IPS-NIHi11 (cell line): ENCODE measurements at places on chromosomes 5 and 9.

DNA sequence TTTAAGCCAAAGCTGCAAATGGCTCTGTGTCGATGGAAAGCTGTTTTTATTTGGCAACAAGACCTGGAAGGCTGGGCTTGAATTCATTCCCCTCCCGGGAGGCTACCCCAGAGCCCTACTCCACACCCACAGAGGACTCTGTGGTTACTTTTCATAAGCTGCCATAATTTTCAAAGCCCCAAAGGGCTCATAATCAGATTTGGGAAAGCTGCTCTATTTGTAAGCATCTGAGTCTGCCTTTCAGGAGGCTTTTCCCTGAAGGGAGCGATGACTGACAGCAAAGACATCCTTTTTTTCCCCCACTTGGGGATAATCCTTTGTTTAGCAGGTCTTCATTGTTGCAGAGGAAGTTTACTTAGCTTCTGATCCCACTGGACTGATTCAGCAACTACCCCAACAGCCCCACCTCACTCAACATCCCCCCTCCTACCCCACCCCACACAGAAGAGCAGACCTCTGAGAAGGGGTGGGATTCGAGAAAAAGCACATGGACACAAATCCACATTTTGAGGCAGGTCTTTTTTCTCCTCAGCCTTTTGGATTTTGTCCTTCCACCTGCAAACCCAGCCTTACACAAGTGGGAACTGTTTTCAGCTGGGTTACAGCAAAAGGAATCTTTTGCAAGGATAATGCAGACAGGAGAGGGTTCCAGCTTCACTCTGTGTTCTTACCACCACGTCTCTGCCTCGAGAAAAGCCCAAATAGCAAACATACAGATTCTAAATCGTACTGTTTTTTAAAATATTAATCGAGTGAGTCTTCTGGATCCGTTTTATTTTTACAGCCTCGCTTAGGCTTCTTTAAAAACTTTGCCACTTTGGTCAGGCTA is 244.4 kb upstream of the TUT7 start:
- no peak for DNase-seq

- DNase-seq: no peak
These were observed 3.0 kb downstream of the F2RL2 start for GRCh38 chr5:76620166-76620565.

DNA sequence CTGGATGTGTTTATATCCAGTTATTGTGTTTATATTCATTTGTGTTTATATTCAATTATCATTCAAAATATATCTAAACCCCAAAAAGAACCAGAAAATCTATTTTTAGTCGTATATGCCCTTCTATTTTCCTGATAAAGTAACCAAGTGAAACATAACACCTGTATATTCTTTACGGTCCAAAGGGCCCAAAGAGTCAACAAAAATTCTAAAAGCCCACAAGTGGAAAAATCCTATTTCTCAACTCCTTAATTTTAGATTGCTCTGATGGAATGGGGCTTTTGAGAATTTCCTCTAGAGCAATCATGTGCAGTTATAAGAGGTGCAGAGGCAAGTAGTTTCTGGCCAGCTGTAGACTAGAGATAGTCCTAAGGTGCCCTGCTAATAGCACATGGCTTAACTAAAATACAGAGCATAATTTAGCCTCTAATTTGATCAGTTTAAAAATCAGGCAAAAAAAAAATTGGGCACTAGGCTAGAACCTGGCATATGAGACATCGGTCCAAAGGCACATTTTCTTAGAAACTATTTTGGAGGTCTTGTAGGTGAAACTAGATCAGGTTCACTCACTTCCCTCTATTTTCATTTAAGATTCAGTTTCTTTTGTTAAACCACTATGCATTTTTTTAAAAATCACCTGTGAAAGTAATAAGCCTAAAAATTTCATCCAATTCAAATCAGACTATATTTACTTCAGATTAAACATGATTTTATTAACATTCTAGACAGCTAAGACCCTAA is 256.0 kb downstream of the FBXL17 start:
- DNase-seq: no peak

- no peak for DNase-seq
These were observed 229.1 kb downstream of the MTRR start for GRCh38 chr5:8098081-8098480.

DNA sequence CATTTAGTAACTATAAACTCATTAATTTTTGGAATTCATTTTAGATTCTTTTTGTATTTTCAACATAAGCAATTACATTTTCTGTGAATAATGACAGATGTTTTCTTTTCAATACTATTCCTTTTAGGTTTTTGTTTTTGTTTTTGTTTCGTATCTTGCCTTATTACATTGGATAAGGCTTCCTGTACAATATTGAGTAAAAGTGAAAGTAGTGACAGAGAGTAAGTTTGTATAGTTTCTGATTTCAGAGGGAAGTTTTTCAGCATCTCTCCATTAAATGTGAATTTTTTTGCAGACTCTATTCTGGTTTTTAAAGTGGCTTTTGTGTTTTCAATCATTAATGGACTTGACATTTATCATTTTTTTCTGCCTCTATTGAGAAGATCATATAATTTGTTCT is 12.8 kb upstream of the CAMK4 start:
- no peak for DNase-seq

DNA sequence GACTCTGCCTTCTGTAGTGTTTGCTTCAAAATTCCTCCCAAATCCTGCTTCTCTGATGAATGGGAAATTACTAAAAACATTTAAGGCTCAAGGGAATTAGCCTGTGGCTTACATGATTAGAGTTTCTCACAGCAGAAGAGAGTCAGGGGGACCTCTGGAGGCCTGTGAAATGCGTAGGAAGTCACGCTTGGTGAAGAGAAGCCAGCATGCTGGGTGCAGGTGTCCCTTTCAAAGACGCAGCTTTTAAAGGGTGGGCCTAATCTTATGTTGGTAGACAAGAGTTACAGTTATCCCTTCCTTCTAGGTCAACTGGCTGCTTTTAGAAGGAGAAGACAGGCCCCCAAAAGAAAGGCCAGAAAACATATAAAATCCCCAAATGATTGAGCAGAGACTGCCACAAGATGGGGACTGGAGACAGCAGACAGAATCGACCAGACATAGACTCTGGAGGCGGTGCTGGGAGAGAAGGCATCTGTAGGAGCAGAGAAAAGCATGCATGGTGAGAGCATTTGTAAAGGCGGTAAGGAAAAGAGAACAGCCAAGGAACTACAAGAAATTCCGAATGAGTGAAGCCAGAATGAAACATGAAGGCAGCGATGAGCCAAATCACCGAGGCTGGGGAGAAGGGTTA is 42.3 kb downstream of the B4GALT1 start:
- DNase-seq: no peak

DNA sequence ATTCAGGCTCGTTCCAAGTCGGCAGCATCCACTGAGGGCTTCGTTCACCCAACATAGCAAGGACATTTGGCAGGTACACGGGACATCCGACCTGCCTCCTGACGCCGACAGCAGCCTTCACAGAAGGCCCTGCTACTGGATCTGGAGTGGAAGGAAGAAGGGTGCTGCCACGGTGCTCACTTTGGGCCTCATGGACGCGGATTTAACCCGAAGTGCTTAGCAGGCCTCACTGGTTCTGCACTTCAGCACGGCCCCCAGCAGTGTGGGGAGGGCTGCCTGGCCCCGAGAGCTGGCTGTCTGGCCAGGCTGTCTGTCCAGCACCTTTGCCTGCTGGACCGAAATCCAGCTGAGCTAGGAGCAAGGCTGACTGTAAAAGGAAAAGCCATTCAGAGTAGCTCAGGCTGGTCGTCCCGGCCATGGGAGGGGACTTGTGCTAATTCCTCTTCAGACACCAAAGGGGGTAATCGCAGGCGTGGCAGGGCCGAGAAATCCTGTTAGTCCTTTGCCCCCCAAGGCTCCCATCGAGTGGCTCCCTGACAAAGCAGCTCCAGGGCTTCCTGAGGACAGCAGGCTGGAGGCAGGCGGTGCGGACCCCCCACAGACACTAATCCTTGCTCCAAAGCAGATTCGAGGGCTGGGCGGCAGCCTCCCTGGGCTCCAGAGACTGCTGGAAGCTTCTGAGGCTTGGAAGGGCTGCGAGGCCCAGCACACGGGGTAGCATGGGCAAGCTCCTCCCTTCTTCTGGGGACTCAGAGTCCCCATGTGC is 11.1 kb upstream of the RXRA start:
- peak; percentile 55 for DNase-seq

GRCh38 chr5:133652951-133653759 is 40.8 kb upstream of the FSTL4 start:
- DNase-seq: no peak

DNA sequence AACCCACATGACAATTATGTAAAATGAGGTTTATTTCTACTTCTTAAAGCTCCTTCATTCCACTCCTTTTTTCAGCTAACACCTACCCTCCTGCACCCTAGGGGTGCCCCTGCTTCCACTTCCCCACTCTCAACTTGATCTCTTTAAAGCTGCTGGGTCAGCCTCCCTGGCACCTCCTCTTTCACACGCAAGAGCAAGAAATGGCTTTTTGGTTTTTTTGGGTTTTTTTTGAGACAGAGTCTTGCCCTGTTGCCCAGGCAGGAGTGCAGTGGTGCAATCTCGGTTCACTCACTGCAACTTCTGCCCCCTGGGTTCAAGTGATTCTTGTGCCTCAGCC is 64.4 kb downstream of the SUSD1 start:
- no peak for DNase-seq

- no peak for DNase-seq
These were observed 57.7 kb downstream of the FGF10 start for GRCh38 chr5:44331471-44332050.

GRCh38 chr9:4306066-4306776 is 6.4 kb upstream of the GLIS3 start:
- DNase-seq: no peak

DNA sequence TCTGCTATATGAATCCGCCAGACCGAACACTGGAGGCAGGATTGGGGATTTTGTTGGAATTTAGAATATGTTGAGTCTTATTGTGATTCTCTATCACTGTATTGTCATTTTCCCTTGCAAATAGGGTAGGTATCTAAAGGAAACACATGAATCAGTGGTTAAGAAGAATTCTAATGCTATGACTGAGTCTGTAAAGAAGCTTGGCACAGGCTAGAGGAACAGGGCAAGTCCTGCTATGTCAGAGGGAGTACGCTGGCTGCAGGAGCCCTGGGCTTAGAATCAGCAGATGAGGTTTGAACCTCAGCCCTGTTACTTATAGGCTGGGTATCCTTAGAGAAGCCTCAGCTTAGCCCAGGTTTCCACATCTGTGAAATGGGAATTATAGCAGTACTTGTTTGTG is 198.1 kb downstream of the NR3C1 start:
- DNase-seq: no peak

DNA sequence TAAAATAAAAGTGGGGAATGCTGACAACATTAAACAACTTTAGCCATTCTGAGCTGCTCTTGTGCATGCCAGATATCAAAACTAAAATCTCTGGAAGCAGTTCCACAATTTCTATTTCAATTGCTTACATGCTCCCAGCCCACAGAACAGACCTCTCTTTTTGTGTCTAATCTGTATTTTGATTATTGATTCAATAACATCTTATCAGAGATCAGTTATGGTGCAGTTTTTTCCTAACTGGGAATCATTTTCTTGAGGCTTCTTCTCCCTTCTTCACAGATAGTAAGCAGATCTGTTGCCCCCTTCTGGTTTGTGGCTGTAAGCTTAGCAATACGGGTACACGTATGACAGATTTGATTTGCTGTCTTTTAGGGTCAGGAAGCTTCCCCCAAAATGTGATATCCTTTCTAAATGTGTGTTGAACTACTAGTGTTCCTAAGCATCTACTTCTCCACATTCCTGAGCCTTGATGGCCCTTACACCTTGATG is 39.4 kb downstream of the MRPS27 start:
- peak; percentile 51 for DNase-seq

DNA sequence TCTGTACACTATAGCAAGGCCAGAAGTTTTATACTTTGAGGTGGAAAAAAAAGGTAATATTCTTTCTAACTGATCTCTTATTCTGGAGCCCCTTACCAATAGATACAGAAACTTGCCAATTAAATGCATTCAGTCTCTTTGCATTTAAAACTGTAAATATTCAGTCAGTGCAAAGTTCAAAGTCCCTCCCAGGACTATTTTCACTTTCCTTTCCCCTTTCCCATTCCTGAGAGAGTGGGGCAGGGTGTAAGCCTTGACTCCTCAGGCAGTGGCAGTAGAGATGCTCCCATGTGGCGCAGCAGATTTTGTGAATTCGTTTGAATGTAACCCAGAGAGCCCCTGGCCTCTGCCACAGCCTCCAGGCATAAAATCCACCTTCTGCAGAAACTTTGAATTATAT is 29.9 kb downstream of the CETN3 start:
- no peak for DNase-seq

DNA sequence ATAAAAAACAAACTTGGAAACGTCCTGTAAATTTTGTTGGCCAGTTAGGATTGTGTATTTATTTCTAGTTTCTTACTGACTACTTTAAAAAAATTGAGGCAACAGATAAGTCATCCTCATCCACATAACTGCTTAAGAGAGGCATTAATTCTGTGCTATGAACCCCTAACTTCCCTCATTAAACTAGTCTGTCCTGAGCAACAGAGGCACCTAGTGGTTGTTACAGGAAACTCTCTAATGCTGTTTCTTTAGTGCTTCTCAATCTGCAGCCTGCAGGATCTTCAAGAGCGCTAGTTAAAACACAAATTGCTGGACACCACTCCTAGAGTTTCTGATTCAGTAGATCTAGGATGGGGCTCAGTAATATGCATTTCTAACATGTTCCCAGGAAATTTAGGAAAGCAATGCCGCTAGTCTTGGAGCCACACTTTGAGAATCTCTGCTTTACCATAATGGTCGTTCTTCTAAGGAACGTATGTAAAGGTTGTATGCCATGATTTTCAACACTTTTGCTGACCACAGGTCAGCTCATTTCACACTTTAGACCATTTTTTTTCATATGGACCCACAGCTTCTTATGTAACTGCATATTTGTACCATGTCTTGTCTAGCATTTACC is 410.1 kb upstream of the SMARCA2 start:
- peak; percentile 48 for DNase-seq
